KG1 (cell line): ENCODE measurements at places on chromosomes 5 and 9.

DNA sequence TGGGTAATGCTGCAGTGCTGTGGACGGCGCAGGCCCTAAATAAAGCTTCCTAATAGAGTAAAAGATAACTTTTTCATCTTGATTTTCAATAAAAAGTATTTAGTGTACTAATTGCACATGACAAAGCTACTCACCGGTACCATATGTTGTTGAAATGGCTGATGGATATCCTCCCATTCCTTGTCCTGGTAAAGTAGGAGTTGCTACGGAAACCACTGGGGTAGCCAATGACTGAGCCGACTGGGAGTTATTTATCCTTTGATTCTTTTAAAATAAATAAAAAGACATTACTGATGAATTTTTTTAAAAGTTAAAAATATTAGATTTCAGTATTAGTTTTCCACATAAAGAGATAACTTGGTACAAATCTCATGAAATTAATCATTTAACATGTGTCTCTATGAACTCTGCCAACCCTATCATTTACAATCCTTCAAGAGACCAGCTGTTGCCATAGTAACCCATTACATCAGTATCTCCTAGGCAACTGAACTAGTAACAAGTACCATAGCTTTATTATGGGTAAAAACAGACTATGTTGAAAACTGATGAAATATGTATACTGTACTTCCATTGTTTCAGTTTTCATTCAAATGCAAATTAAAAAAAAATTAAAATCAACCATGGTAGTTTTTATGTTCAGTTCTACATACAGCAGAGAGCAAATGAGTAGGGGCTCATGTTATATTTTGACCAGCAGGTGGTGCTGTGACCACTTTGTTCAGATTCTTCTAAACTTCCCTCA is 153.7 kb downstream of the MEF2C start:
- peak; percentile 52 for DNase-seq

DNA sequence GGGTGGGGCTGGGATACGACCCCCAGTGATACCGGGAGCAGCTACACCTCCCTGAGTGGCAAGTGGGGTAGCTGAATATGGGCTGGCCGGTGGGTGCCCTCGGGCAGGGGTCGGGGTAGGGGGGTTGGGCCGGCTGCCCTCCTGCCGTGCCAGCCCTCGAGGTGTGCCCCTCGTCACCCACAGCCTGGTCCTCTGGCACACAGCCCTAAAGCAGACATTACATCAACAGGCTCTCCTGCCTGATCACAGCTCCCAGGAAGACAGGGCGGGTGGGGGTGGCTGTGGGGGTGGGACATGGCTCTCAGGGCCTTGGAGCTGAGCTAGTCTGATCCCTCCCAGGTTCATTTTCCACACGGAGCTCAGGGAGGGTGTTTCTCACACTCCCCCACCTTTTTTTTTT is 23.2 kb downstream of the FBXW5 start:
- DNase-seq = no peak

DNA sequence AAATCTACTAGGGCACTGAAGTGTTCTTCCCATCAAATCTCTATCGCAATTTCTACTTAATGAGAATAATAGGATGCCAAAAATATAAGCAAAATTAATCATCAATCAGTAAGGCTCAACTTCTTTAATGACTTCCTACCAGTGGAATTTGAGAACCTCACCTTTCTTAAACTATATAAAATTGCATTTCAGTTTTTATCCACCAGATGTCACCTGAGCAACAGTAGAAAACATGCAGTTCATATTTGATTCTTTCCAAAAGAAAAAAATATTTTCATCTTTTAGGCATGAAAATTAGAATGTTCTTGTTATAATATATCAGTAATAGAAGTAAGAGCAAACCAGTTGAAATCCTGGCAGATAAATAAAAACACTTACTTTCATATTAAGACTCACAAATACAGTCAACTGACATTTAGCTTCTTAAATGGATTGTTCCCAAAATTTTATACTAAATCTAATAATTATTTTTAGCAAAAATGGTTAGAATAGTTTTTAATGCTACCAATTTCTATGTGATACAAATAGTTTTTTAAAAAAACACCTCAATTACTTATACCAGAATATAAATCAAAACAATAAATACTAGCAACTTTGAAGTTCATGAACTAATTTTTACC is 13.4 kb upstream of the CCDC112 start:
- DNase-seq = peak; percentile 3

- no peak for DNase-seq
Measured at GRCh38 chr9:110021891-110022290, 186.1 kb downstream of the C9orf152 start.

- DNase-seq = no peak
Measured at GRCh38 chr9:6929441-6930215, 171.9 kb downstream of the KDM4C start.

- no peak for DNase-seq
Measured at GRCh38 chr5:2879701-2880100, 128.2 kb upstream of the IRX2 start.

- no peak for DNase-seq
Measured at GRCh38 chr5:114305402-114306207, 56.3 kb upstream of the KCNN2 start.

GRCh38 chr5:59760785-59761348 is 132.7 kb downstream of the PDE4D start:
- no peak for DNase-seq

- DNase-seq = no peak
Measured at GRCh38 chr5:166117072-166118066, 2174.1 kb upstream of the WWC1 start.

DNA sequence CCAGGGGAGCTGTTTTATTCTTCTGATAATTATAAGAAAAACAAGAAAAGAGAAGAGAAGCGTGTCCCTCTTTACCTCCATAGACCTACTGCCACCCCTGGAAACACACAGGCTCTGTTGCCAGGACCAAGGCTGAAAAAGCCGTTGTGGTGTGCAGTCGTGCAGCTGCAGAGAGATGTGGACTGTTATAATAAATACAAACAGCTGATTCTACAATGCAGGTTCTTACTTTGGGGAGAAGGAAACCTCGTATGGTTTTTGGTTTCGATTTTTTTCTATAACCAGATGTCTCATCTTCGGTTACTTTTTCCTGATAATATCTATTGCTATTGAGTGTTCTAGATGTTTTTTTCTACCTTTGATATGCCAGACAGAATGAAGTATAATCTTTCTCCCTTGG is 28.1 kb downstream of the FYB1 start:
- DNase-seq = peak; percentile 19

DNA sequence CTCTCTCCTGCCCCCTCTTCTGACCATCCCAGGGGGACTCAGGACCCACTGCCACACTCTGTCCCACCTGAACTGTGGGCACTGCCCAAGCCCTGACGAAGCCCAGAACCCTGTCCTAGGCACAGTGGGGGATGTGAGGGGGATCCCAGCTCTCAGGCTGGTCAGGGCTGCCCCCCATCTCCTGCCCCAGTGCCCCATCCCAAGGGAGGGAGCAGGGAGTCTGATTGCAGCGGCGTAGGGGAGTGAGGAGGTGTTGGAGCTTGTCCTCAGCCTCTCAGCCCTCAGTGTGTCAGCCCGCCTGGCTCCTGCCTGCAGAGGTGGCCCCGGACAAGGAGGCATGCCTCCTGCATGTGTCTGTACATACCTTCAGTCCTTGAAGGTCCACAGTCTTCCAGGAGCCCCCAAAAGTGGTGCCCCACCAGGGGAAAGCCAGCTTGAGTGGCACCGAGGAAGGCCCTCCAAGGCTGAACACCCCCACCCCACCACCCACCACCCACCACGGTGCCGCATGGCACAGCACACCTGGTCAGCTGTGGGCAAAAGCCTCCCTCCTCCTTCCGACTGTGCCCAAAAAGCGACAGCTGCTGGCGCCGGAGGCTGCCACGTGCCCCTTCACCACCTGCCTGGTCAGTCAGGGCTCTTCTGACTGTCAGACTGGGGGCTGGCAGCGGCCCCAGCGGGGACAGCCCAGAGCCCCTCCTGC is 930 bp downstream of the SARDH start:
- DNase-seq = no peak

GRCh38 chr9:94649100-94649819 is 9.9 kb upstream of the FBP1 start:
- DNase-seq = no peak

DNA sequence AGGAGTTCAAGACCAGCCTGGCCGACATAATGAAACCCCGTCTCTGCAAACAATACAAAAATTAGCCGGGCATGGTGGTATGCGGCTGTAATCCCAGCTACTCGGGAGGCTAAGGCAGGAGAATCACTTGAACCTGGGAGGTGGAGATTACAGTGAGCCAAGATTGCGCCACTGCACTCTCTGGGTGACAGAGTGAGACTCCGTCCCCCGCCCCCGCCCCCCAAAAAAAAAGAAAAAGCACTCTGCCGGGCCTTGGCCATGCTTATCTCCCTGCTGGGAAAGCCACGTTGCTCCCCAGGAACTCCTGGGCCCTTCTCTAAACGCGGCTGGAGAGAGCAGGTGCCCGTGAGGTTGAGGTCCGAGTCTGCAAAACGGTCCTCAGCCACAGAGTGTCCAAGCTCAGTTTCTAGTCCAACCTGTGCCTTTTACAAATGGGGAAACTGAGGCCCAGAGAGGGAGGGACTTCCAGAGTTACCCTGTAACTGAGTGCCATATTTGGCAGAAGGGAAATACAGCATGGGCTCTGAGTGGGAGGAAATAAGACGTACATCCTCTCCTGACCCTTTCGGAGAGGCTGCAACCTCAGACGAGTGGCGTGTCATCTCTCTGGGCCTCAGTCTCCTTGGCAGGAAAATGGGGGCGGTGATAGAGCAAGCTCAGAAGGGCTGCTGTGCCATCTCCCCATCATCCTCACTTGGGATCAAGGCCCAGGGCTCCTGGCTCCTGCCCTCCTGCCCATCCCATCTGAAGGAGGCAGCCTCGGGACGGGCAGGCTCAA is 6.6 kb upstream of the PHYHD1 start:
- DNase-seq = no peak

GRCh38 chr5:146394486-146394885 is 52.6 kb upstream of the TCERG1 start:
- DNase-seq = no peak

GRCh38 chr5:55540525-55540924 is 5.8 kb upstream of the PLPP1 start:
- DNase-seq = no peak

DNA sequence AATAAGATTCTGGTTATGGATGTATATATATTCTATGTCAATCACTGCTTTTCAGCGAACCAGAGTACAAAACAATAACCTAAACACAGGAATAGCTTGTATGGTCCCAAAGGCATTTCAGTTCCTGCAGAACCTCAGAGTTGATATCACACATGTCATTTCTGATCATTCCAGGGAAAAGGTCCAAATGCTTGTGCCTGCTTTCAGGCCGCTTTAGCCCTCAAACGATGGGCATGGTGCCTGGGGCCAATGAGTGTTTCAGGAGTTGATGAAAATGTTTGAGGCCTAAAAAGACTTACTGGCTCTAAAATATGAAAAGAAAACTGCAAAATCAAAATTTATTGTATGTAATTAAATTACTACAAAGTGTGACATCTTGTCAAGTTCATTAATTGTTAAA is 22.8 kb downstream of the ANGPTL2 start:
- no peak for DNase-seq

GRCh38 chr9:426976-427375 is 212.3 kb downstream of the DOCK8 start:
- DNase-seq = no peak

DNA sequence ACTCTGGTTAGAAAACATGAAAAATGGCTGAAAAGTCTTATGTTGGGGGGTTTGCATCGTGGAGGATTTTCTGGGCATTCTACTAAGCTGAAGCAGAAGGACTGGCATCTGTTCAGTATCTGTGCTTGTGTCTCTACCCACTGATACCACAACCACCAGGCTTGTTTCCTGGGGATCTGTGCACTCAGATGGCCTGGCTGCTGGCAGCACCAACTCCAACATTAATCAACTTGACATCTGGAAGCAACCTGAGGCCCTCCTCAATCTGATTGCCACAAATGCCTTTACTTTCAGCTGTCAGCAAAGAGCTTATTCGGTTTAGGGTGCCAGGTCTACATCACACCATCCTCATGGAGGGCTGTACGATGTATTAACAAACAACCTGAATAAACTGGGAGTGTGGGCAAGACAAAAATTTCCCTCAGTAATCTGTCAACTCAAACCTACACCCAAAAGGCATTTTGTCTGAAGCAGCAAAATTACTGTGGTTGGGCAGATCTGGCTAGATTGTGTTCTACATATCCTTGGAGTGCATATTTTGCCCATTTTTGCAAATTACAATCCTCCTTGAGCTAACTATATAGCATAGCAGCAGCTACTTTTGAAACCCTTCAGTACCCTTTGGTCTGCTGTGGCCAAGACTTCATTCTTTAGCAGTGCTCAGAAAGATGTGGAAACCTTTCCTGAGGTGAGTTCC is 74.6 kb downstream of the FOXD1 start:
- no peak for DNase-seq

- DNase-seq = no peak
Measured at GRCh38 chr9:117696154-117696553, 8.0 kb upstream of the TLR4 start.

DNA sequence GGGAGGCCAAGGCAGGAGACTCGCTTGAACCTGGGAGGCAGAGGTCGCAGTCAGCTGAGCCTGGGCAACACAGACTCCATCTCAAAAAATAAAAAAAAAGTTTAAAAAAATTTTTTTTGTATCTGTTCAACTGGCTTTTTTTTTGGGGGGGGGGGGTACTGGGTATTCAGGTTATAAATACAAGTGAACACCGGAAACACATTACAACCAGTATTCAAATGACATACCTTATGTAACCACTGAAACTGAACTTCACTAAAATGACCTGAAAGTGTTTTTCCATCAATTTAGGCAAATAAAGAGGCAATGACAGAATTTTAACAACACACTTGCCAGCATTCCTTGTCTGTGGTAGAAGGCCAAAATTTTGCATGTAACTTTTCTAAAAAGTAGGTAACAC is 33.5 kb downstream of the STRBP start:
- DNase-seq = no peak

DNA sequence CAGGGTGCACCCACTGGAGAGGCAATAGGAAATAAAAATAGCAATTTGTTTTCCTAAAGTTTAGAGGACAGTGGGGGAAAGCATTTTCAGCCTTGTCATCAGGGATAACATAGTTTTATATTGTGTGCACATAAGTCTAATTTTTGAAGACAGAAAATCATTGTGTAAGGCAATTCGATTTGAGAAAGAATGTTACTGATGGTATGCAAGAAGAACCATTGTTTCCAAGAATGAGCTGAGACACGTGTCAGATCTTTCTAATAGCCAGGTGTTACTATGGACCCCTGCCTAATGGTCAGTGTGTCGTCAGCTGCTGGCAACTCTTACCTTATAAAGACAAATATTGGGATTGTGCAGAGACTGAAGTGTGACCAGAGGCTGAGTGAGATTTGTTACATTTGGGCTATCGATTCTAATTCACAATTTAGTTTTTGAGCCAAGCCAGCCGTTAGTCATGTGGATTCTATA is 67.1 kb upstream of the PPP2R2B start:
- DNase-seq = no peak
